GM19239 (cell line): ENCODE measurements at places on chromosomes 11 and 22.
A peak's percentile ranks its signal among the peaks of the same experiment; 100 is the strongest.

GRCh38 chr11:4048340-4048739, 46.3 kb upstream of the RRM1 start:
- DNase-seq, result no peak

DNA sequence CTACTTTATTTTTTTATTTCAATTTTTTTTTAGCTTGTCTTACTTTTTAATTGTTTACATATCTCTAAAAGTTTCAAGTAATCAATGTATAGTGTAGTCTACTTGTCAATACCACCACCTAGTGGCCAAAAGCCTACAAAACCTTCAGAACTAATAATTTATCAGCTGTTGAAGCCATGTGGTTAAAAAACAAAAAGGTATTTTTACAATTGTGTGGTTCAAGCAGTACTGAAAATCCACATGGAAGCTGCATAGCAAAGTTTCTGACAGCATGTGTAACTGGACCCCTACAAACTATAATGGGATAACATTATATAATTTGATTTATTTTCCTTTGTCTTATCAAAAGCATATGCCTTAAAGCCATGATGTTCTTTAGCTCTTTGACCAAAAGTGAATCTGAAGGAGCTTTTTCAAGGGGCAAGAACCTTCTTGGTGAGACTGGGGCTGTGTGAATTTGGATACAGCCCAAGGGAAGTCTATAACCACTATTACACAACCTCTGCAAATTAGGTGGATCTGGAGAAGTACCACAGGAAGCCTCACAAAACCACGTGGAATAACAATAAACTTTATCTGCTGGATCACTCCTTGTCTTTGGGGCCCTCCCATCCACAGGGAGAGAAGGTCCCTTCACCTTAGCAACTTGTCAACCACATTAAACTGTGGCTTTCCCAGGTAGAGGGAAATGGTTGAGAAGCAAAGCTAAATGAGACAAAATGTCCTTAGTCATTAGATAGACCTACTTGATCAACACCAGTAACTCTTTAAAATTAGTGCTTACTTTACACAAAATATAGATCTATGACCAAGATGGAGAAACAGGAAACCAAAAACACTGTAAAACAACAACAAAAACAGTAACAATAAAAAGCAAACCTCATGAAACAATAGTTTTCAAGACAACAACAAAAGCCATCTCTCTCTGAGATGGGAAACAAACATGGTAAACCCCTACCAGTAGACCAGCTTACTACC, 9.9 kb downstream of the NARS2 start:
- no peak for DNase-seq

GRCh38 chr22:49966774-49967705, 6.5 kb downstream of the PIM3 start:
- DNase-seq, result no peak

DNA sequence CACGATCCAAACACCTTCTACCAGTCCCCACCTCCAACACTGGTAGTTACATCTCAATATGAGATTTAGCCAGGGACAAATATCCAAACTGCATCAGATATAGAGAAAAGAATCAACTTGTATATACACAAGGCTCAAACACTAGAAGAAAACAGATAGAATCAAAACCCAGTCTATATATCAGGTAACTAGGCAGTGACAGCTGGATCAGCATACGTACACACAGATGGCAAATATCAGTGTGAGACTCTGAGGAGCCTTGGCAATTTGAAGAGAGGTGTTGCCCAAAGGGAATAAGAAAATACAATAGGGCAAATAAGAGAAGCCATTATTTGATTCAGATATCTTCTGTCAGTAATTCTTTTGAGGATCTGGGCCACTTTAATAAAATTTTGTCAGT, 951.3 kb upstream of the CHORDC1 start:
- DNase-seq, result no peak

DNA sequence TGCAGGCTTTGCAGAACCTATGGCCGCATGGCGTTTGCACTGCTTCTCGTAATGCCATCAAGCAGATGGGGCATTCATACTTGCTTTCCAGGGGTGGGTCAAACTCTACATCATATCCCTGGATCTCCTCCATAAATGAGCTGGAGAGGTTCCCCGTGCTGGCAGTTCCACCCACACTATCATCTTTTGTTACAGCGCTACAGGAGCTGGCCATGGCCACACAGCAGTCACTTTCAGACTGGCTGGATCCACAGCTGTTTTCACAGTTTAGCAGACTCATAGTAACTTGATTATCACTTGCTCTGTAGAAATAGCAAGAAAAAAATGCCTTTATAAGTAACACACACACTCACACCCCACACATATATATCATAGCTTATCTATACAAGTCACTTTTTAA, 8.8 kb downstream of the TRAF6 start:
- DNase-seq, result no peak

DNA sequence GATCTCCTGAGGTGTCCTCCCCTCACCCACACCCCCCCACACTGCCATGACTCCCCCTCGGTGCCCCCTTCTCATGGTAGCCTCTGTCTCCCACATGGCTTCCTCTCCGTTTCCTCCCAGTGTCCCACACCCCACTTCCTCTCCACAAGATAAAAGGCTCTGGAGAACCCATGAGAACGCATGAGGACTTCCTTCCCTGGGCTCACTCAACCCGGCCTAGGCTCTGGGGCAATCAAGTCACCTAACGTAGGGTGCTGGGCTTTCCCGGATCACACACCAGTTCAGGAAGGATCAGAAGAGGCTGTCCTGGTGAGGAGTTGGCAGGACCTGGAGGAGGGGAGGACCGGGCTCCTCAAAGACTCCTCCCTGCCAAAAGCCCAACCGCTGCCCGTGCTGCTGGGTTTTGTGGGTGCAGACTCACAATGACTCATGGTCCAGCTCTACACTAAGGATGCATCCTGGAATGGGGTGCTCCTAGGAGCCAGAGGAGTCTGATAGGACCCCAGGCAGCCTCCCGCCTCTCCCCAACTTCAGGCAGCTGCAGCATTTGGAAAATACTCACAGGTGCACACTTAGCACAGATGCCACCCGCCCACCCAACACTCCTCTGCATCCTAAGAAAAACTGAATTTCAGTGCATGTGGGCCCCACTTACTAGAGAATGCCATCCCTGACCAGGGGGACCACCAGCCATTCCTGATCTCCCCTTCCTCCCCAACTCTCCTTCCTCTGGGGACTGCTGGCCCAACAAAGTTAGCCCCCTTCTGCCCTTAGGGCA, 21.0 kb downstream of the SLC22A12 start:
- no peak for DNase-seq

DNA sequence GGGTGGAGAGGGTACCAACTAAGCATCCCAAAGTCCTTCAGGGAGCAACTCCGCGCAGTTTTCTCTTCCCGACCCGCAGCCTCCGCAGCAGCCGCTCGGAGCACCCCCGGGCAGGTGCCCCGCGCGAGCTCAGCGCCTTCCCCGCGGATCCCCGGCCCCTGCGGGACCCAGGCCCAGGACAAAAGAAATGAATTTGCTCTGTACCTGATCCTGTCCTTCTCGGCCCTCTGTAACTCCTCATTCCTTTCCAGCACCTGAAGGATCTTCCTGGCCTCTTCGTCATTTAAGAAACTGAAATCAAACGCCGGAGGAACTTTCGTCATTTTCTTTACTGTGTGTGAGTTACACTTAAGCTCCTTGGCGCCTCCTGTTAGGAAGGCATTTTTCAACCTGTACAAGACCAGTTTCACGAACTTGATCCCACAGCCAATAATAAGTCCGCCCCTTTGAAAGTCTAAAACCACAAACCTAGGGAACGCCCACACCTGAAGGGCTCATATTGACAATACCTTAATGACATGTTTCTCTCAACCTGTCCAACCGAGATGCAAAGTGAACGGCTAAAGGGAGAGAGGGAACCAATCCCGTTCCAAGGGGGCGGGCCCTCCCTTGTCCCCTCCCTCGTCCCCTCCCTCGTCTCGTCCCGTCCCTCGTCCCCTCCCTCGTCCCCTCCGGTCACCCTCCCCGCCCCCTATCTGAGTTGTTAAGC, at the start of gene EXPH5:
Gene EXPH5 (minus strand): TSS at position 555 of the 709 bp plus-strand sequence. CDS start 232 bp downstream, at position 323.
- DNase-seq, result peak; percentile 48

GRCh38 chr11:95084509-95084908, 5.1 kb upstream of the ENDOD1 start:
- DNase-seq, result no peak

DNA sequence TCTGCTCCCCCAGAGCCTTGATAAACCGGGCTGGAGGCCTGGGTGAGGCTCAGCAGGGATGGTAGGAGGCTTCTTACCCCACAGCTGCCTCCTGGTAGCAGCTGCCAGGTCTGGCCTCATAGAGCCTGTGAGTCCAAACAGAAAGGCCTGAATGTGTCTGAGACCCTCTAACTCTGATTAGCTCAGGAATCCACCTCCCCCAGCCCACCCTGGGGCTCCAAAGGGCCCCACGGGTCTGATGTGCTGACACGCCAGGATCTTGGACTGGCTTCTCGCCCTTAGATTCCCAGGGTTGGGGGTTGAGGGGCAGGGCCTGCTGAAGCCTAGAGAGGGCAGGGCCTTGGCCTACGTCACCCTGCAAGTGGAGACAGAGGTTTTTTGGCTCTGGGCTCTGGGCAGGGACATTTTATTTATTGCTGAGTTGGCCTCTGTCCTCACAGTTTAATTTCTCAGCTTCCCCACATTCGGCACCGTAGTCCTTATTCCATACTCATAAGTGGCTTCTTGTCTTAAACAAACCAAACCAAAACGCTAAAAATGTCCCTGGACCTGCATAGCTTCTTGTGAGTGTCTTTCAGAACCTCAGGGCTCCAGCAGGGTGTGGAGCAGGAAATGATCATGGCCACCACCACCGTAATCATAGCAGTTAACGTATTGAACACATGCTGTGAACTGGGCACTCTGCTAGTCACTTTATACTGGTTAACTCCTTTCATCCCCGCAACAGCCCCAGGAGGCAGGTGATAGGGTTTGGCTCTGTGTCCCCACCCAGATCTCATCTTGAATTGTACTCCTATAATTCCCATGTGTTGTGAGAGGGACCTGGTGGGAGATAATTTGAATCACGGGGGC, 25.1 kb downstream of the KIAA1671 start:
- no peak for DNase-seq

DNA sequence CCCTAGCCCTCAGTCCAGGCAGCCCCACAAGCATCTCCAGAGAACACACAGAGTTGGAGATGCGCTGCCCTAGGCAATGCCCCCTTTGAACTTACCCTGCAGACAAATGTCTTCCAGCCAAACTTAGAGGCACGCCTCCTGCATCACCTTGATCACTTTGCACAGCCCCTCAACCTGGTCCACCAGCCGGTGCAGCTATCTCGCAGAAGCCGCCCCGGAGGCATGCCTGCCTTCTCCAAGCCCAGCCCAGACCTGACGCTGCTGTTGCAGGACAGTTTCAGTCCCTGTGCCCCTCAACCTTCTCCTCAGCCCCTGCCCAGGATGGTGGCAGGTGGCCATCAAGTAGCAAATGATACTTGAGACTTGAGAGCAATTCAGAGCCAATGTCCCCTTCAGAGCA, 16.7 kb upstream of the POU2AF1 start:
- DNase-seq, result no peak

DNA sequence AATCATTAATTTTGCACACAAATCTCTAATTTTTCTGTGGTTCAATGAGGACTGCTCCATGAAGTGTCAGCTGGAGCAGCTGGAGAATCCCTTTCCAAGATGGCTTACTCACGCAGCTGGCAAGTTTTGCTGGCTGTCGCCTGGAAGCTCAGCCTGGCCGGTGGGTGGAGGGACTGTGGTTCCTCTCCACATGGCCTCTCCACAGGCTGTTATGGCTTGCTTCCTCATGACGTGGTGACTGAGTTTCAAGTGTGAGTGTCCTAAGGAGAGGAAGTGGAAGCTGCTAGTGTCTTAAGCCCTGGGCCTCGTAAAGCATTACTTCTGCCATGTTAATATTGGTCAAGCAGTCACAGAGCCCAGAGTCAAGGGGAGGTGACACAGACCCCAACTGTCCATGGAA, 14.0 kb upstream of the NRIP3 start:
- DNase-seq, result no peak

DNA sequence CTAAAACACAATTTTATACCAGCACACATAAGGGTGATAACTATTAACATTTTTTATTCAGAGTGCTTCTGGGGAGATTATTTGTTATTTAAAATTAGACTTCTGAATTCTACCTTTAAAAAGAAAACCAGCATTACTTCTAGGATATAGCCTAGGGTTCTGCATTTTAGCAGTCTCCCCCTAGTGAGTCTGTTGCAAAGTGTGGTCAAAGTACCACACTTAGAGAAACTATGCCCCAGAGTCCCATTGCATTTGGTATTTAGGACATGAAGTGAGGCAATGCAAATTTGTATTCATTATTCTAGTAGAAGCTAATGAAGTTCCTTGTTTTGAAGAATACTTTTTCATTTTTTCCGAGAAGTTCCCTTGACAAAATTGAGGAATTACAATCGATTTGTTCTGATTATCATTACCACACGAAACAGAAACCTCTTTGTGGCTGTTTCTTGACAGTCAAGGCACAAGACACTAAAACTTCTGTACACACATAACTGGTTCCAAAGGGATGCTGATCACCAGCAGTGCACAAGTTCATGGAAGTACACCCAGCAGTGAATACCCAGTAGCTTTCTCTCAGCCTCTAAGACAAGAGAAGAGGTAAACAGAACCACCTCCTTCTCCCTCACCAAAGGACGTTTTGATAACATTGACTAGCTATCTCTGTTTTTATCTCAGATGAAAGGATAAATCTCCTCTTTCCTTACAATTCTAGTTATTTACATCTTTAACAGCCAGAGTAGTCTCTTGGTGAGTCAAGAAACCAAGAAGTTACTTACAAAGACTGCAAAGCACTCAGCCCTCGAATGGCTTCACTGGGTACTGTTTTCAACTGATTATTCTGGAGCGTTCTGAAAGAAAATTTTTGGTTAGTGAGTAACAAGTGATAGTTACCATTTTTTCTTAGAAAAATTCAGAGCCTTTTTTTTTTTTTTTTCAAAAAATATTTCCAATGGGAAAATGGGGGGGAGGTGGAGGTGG, 27.6 kb upstream of the CCDC34 start:
- no peak for DNase-seq

DNA sequence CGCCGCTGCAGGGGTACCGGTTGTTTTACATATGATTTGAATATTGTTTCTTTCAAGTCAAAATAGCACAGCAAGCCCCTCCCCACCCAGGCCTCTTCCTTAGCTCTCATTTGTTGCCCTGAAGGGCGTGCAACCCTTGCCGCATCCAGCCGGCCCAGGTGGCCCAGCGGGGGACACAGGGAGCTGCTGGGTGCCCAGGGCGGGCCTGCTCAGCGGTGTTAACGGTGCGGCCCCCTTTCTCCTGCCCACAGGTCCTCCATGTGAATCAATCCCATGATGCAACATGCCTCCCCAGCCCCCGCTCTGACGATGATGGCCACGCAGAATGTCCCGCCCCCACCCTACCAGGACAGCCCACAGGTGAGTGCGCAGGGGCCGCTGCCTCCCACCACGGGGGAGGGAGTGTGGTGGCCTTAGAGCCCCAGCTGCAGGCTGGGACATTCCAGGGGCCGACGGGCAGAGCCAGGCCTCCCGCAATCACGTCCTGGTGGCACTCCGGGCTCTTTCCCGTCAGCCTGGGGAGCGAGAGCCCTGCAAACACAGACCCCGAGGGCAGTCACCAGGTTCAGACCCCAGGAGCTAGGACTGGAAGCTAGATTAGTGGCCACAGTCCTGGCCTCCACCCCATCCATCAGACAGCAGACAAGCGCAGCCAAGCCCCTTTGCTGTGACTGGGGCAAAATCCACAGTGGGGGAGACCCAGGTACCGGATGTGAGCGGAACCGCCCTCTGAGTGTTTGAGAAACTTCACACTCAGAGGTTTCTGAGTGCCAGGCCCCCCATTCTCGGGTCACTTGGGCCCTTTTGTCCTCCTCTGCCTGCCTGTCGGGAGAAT, 144.8 kb downstream of the FEZ1 start:
- no peak for DNase-seq

GRCh38 chr11:111097191-111097590, 148.3 kb upstream of the POU2AF2 start:
- no peak for DNase-seq
